Activated CD4-positive, alpha-beta T cell treated with anti-CD3 and anti-CD28 coated beads for 48 hours (primary cell): ENCODE measurements at places on chromosomes 12 and 14.
A peak's percentile ranks its signal among the peaks of the same experiment; 100 is the strongest.

GRCh38 chr12:114697243-114697716 is 13.3 kb upstream of the TBX3 start:
- DNase-seq, result no peak

DNA sequence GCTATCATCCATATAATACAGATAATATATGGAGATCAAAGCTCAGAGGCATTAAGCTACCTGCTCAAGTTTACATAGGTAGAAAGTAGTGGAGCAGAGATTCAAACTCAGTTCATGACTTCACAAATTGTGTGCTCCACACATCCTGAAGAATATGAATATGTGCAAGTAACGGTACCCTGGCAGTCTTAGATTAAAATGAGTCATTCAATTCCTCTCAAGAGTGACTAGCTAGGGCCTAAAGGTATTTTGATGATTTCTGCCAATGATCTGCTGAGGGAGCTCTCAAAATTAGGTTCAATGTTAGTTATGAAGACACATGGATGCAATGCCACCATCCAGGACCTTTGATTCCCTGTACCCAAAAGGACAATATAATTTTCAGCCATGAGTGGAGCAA is 58.9 kb downstream of the GRIP1 start:
- no peak for DNase-seq

- DNase-seq, result peak; percentile 22
Observed at GRCh38 chr14:51630987-51631386, 20.7 kb upstream of the FRMD6 start.

GRCh38 chr12:1918081-1918883 is at the start of gene CACNA2D4:
Gene CACNA2D4, minus strand, starts transcription at chr12:1918652. Its CDS starts 179 bp downstream, at chr12:1918473.
- no peak for DNase-seq

- no peak for DNase-seq
Observed at GRCh38 chr14:68012871-68013270, 193.3 kb downstream of the RAD51B start.

DNA sequence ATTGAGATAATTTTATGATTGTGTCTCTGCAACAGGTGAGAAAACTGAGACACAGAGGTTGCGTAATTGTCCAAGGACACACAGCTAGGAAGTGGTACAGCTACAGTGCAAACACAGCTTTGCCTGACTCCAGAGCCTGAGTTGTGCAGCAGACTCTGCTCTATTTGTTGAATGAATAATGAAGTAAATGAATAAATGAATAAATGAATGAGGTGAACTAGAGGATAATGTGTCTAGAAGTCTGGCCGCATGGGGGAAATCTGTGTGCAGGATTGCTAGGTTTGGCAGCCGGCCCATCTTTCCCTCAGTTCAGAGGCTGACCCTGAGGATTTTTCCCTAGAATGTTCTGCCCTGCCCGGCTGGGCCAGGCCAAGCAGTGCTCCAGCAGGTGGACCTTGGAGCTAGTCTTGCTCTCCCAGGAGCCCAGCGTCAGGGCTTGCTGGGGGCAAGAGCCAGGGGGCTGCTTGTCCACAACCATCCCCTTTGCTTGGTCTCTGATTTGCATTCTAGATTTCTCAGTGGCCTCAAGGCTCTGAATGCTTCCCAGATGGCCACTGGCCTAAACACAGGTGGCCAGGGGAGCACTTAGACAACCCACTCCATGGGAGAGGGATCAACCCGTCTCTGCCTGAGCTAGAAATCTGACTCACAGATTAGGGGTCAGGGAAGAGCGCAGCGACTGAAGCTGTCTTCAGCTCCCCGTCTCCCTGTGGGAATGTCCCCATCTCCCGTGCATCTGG is 225.2 kb downstream of the C12orf75 start:
- no peak for DNase-seq

DNA sequence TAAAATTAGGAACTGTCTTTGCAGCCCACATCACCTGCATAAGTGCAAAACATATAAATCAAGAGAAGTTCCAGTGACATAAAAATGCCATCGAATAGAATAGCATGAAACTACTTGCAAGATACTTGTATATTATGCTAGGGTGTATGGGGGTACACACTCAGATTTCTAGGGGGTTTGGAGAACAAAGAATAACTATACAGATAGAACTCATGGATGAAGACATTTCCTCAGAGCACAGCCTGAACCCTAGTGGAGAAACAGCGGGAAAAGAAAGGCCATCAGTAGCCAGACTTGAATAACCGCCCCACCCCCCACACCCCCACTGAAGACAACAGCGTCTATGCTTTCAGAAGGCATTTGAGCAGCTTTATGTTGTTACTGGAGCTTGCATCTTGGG is 425.8 kb downstream of the NPAS3 start:
- no peak for DNase-seq

- no peak for DNase-seq
Observed at GRCh38 chr12:107415071-107415470, 270.5 kb upstream of the PWP1 start.

DNA sequence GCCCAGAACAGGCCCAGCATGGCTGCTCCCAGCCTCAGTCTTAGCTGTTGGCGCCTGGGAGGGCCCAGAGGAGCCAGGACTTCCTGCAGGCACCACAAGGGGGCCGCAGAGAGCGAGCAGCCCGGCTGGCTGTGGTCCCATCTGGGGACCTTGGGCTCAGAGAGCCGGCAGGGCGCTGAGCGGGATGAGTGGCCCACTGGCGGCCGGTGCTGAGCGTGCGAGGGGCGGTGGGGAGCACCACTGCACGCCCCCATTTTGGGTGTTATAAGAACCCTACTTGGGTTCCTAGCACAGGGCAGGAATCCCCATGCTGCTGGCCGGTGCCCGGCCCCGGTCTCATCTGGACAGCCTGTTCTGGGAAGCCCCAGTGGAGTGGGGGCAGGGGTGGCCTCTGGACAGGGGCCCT is 25.9 kb upstream of the CRIP2 start:
- DNase-seq, result peak; percentile 72

DNA sequence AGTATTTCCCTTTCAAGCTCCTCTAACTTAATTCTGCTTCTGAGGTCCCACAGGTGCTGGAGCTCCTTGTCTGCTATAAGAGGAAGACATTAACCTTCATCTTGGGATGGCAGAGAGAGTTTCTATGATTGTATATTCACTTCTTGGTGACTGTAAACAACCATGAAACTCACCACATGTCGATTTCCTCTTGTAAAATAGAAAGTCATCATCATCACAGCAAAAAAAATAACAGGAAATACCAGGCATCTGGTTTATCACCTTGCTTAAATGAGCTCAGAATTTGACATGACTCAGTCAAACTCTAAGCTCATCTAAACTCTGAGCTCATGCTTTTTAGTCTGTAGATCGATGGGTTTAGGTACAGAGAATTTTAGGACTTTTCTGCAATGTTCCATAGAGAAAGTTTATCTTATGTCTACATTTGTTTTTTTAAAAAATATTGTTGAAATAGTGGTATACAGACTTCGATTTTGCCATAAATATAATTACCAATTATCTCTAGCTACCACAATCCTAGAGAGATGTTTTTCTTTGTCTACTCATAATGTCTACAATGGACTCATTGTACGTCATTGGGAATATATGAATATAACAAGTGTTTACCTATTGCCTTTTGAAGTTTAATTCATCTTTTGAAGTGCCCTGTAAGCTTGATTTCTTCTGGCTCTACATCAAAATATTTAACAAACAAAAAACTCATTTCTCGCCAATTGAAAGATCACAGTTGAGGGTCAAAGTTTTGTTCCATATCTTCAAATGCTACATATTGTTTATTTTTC is 58.4 kb downstream of the IGF1 start:
- DNase-seq, result no peak

- DNase-seq, result no peak
Observed at GRCh38 chr12:93048656-93049055, 119.6 kb upstream of the EEA1 start.

DNA sequence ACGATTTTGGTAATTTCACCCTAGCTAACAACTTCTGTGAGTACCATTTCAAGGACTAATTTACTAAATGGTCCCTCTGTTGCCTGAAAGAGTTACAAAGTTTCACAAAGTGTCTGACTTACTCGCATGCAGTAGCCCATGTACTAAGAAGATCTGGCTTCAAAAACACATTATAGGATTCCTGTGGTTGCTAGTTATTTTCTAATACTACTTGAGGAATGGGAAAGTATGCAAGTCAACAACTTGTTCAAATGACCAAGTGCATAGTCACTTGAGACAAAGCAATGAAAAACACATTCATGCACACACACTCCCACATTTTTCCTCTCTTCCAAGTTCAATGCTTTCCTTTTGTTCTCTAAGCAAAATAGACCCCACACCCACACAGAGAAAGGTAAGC is 219.7 kb upstream of the TMPO start:
- no peak for DNase-seq

DNA sequence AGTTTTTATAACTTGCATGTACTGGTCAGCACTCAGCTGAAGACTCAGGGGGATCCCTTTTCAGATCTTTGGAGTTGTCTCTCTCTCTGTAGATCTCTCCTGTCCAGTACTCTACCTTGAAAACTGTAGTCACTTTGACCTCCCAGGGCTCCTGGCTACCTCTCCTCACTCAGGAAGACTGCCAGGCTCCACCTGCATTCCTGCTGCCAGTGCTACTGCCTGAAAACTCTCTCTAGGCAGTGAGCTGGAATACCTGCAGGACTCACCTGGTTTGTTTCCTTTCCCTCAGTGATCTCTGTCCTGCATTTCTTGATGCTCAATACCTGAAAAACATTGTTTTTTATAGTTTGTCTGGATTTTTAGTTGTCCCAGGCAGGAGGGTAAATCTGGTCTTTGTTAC is 87.4 kb downstream of the PRIMA1 start:
- no peak for DNase-seq

DNA sequence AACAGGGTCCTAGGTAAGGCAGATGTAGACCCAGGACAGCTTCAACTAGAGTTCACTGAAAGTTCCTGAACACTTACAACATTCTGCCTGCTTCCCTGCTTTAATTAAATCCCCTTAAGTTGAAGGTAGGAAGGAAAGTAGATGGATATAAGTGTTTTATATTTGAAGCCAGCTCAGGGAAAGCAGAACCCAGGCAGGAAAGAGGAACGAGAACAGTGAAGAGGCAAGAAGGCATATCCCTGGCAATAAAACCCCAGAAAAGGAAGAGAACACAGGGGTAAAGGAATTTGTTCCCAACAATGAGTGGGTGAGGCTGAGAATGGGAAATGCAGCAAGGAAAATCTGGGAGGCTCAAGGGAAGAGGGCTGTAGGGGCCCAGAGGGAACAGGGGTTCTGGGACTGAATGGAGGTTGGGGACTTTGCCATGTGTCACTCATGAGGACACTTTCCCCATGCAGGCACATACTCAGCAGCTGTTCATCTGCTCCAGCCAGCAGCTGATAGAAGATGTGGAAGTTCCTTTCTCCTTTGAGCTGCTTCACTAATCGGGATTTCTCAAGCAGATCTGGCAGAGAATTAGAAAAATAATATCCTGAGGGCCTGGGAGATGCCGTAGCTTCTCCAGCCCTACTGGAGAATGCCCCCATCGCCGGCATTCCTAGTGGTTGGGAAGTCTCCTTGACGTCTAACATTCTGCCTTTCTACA is 3.7 kb downstream of the MYO1A start:
- DNase-seq, result no peak

DNA sequence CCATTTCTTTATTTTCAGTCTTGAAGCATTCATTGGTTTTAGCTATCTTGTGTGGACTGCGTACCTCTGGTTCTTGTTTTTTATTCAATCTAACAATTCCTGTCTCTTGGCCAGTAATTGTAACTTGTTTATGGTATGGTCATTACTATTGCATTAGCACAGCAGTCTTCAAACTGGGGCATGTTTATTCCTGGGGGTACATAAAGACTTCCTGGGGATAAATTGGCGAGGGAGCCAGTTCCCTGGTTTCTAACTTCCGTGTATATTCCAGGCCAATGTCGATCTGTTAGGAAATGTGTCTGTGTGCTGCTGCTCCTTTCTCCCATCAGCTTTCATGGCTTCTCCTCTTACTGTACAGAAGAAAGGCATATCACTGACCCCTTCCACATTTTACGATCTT is 13.7 kb upstream of the EVL start:
- no peak for DNase-seq

GRCh38 chr14:105471823-105472485 is 2.7 kb upstream of the CRIP2 start:
- no peak for DNase-seq

- DNase-seq, result no peak
Observed at GRCh38 chr14:90568405-90568804, 171.6 kb downstream of the CALM1 start.

- DNase-seq, result peak; percentile 76
Observed at GRCh38 chr12:50059440-50060119, 2.2 kb downstream of the ASIC1 start.

GRCh38 chr12:132795847-132796246 is 32.8 kb downstream of the GOLGA3 start:
- DNase-seq, result no peak

DNA sequence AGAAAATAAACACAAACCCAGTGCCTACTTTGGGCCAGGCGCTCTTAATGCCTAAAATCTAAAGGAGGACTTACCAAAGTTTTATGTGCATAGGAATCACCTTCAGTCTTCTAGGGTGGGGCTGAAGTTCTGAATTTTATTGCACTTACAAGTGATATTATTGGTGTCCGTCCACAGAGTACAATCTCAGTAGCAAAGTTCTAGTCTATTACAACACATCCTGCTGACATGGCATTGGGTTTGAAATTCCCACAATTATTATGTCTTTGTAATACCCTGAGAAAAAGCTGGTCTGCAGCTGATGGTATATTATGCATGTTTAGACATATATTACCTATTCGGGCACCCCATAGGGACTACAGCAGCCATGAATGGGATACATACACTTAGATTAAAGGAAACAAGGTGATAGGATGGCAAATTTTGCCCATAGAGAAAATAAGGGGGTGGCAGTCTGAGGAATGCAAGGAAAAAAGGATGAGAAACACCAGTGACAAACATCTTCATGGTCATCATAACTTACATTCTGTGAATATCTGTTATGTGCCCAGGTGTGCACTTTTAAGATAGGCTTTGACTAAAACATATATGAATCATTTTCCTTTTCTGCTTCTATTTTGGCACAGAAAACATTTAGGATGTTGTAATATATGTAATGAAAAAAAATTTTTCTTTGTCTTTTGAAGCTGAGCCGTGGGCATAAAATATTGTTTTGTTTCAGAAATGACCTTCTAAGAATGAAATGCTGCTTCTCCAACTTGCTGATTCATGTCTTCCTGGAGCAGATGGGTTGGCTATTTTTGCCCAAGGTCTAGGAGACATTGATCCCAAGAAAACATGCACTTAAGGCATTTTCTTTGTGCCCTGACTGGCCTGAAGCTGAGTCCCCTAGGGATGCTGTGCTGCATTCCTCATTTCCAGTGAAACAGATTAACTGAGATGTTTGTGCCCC is 27.2 kb upstream of the ALG10 start:
- DNase-seq, result no peak

DNA sequence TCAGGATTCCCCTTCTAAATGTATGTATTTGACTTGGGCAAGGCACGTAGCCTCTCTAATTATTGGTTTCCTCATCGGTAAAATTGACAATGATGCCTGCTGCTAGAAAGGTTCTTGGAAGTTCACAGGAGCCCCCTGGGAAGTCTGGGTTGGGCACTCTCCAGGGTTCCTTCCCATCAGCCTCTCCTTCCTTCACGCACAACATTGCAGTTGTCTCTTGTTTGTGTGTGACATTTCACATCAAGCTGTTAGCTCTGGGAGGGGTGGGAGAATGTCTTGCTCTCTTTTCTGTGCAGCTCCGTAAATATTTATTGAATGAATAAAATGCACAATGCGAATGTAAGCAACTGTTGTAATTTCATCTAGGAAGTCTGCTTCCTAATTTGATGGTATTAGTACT is 153.2 kb upstream of the PRICKLE1 start:
- DNase-seq, result no peak

GRCh38 chr14:80930095-80930494 is 11.4 kb downstream of the CEP128 start:
- no peak for DNase-seq

- no peak for DNase-seq
Observed at GRCh38 chr12:105748806-105749600, 389.8 kb downstream of the NUAK1 start.
